Mesenchymal stem cell (in vitro differentiated cells and primary cell): ENCODE measurements at places on chromosomes 12 and 14.
A peak's percentile ranks its signal among the peaks of the same experiment; 100 is the strongest.

DNA sequence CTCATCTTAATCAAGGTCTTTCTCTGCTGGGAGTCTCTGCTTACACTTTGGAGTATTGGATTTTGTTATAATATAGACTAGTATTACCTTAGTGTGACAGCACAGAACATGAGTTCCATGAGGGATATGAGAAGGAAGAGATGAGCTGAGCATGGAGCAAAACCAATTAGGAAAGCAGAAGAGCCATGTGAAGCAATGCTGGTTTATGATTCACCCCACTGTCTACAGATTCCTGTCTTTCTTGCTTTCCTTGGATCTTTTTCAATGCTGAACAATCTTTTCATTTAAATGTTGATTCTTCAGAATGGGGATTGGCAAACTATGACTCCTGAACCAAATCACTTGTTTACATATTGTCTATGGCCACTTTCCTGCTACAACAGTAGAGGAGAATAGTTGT, 70.4 kb upstream of the KITLG start:
- no peak overlapping the region for H3K4me3 ChIP-seq
- H3K27me3 ChIP-seq: no peaks in the 10 kb centered on the region
- no peak overlapping the region for H3K27ac ChIP-seq
- H3K4me1 ChIP-seq: no peaks in the 10 kb centered on the region

GRCh38 chr14:37138898-37139297, 33.5 kb downstream of the SLC25A21 start:
- no peaks in the 10 kb centered on the region for H3K27me3 ChIP-seq
- no peaks in the 10 kb centered on the region for H3K36me3 ChIP-seq
- no peak overlapping the region for H3K4me3 ChIP-seq
- peaks cover 8% of the 10 kb centered on the region for H3K4me1 ChIP-seq
- no peak for DNase-seq

GRCh38 chr14:22417914-22418313, 171.1 kb downstream of the DAD1 start:
- H3K27me3 ChIP-seq: peaks cover 48% of the 10 kb centered on the region
- DNase-seq: no peak
- no peak overlapping the region for H3K27ac ChIP-seq
- H3K36me3 ChIP-seq: no peaks in the 10 kb centered on the region
- H3K4me3 ChIP-seq: no peak overlapping the region
- H3K4me1 ChIP-seq: peaks cover 11% of the 10 kb centered on the region

DNA sequence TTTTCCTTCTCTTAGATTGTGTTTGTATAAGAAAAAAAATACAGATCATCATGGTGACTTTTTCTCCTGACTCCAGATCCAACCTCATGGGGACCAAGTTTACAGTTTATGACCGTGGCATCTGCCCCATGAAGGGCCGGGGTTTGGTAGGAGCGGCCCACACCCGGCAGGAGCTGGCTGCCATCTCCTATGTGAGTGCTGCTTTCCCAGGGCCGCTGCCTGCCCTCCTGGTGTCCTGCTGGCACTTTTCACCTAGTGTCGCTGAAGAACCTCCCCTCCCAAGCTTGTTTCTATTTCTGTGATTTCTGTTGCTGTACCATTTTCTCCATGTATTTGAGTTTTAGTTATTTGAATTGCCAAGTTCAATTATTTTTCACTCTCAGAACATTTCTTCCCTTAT, 24.8 kb upstream of the TEAD4 start:
- H3K4me1 ChIP-seq: no peaks in the 10 kb centered on the region
- H3K27ac ChIP-seq: no peak overlapping the region
- no peaks in the 10 kb centered on the region for H3K27me3 ChIP-seq
- no peak overlapping the region for H3K4me3 ChIP-seq
- DNase-seq: no peak

GRCh38 chr12:25352083-25352918, 101.6 kb upstream of the KRAS start:
- DNase-seq: peak; percentile 18
- H3K27ac ChIP-seq: no peak overlapping the region
- no peak overlapping the region for H3K4me3 ChIP-seq
- H3K4me1 ChIP-seq: no peaks in the 10 kb centered on the region
- H3K27me3 ChIP-seq: no peaks in the 10 kb centered on the region
- no peaks in the 10 kb centered on the region for H3K36me3 ChIP-seq

DNA sequence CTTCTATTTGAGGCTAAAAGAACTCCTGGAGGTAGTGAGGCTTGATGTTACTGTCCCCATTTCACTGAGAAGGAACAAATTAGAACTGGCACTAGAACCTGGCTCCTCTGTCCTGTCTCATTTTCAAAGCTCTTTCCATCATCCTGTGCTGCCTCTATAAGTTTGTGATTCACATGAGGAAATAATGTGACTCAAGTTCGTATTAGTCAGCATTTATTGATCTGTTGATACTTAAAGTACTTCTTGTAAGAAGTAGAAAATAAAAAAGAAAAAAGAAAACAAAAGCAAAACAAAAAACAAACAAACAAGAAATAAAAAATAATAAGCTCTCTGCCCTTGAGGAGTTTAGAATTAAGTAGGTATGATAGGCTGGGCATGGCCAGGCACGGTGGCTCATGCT, 2.3 kb upstream of the ESPL1 start:
- H3K36me3 ChIP-seq: no peaks in the 10 kb centered on the region
- H3K27me3 ChIP-seq: no peaks in the 10 kb centered on the region
- DNase-seq: no peak
- H3K27ac ChIP-seq: no peak overlapping the region
- H3K4me3 ChIP-seq: no peak overlapping the region

DNA sequence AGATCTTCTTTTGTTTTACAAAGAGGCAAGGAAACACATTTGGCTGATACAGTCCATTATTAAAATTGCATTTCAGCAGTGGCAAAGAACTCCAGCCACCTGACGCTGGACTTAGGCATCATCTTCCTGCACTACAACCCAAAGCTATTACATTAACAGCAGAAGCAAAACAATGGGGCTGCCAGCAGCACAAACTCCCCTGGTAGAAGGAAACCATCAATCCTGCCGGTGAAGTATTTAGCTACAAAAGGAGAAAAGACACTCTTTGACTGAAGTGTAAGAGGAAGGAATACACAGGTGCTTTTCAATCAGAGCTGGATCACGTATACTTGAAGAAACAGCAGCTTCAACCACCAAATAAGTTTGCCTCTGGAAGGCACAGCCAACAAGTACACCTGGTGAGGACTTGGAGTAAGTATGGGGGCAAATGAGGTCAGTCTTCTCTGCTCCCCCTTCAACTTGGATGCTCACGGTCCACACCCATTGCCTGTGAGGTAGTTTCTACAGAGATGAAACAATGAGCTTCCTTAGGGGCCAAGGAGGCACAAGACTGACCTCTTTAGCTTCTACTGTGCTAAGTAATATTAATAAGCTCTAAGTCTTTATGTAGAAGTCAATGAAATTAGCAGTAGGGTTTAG, 125.9 kb upstream of the FOXN3 start:
- DNase-seq: no peak
- no peak overlapping the region for H3K27ac ChIP-seq
- H3K4me3 ChIP-seq: no peak overlapping the region
- peaks cover 3% of the 10 kb centered on the region for H3K4me1 ChIP-seq
- H3K36me3 ChIP-seq: no peaks in the 10 kb centered on the region

- no peaks in the 10 kb centered on the region for H3K36me3 ChIP-seq
- H3K4me3 ChIP-seq: no peak overlapping the region
- DNase-seq: no peak
Observed at GRCh38 chr12:3164454-3165077, 87.4 kb downstream of the TSPAN9 start.

DNA sequence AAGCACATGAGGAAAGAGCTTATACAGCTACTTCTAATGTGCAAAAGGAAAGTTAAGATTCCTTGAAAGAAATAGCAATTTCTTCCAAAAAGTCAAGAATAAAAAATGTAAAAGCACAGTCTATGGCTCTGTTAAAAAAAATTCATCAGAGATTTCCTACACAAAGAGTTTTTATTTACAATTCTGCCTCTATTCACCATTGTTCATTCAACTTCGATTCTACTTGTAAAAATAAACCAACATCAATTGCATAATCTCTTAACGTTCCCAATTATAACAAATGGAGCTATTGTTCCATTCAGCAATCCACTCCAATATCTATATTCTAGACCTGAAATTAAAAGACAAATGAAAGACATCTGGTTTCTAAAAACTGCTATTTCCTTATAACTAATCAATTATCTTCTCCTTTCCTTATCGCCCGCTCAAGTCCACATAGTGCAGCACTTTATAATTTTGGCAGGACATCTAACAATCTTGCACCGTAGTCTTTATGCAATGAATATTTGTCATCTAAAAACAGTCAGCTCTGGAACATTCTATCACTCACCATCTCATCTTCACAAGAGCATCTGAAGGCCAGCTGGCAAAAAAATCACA, 6.2 kb downstream of the EIF2S3B start:
- DNase-seq: no peak
- no peaks in the 10 kb centered on the region for H3K27me3 ChIP-seq
- H3K27ac ChIP-seq: no peak overlapping the region
- no peaks in the 10 kb centered on the region for H3K36me3 ChIP-seq
- H3K4me3 ChIP-seq: no peak overlapping the region
- H3K4me1 ChIP-seq: no peaks in the 10 kb centered on the region

DNA sequence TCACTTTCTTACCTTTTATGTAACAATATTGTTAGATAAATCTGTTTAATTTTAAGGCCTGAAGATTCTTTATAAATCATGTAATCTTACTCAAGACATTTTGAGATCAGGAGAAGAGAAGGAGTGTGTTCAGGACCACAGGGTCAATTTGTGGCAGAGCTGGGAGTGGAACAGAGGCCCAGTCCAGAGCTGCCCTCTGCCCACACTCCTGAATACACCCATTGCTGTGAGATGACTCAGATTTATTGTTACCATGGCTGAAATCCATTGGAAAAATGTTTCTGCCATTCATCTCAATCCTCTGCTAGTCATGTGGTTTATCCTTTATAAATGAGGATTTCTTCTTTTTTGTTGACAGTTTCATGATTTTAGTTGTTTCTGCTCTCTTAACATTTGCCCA, 100.5 kb upstream of the STXBP6 start:
- no peak for DNase-seq
- H3K4me3 ChIP-seq: no peak overlapping the region
- no peaks in the 10 kb centered on the region for H3K27me3 ChIP-seq
- H3K27ac ChIP-seq: no peak overlapping the region
- no peaks in the 10 kb centered on the region for H3K36me3 ChIP-seq
- no peaks in the 10 kb centered on the region for H3K4me1 ChIP-seq

DNA sequence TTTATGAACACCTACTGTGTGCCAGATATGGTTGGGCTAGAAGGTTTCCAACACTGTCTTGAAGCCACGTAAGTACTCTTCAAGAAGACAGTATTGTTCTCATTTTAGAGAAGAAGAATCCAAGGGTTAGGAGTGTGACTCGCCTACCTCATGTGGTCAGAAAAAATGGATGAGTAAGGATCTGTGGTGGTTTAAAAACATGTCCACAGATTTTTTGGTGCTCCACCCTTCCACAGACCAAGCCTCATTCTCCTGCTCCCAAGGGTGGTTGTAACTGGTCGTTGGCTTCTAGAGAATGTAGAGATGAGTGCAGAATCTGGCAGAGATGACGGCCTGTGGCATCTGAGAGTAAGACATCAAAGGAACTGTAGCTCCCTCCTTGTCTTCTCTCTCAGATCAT, 30.3 kb upstream of the TTC7B start:
- no peaks in the 10 kb centered on the region for H3K36me3 ChIP-seq
- DNase-seq: peak; percentile 13
- no peak overlapping the region for H3K4me3 ChIP-seq

- DNase-seq: peak; percentile 69
- no peaks in the 10 kb centered on the region for H3K4me1 ChIP-seq
- no peaks in the 10 kb centered on the region for H3K27me3 ChIP-seq
- no peaks in the 10 kb centered on the region for H3K36me3 ChIP-seq
- H3K4me3 ChIP-seq: peak overlapping the region; percentile 15
Observed at GRCh38 chr12:93176165-93176564, 201.6 kb upstream of the NUDT4 start.

- H3K27ac ChIP-seq: no peak overlapping the region
- no peak overlapping the region for H3K4me3 ChIP-seq
- no peaks in the 10 kb centered on the region for H3K27me3 ChIP-seq
- no peaks in the 10 kb centered on the region for H3K36me3 ChIP-seq
- DNase-seq: no peak
Observed at GRCh38 chr12:126061777-126062176, 996.5 kb downstream of the AACS start.

GRCh38 chr14:104559804-104560585, 19.6 kb upstream of the C14orf180 start:
- H3K4me3 ChIP-seq: no peak overlapping the region
- H3K27ac ChIP-seq: no peak overlapping the region
- H3K36me3 ChIP-seq: no peaks in the 10 kb centered on the region

DNA sequence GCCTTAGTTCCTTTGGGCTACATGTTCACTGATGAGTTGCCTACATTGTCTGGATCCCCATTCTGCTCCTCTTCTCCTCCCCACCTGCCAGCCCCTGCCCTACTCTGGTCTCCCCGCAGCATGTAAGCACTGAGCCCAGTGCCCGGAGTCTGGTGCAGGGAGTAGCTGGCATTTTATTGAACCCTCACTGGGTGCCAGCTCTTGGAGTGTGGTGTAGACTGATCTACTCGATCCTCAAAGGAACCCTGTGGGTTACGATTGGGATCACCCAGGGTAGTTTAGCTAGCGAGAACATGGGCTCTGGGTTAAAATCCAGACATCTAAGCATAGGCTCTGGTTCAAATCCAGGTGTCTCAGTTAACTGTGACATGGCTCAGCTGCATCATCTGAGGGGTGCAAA, 8.3 kb upstream of the SERPINA6 start:
- H3K27me3 ChIP-seq: no peaks in the 10 kb centered on the region
- H3K27ac ChIP-seq: no peak overlapping the region
- no peaks in the 10 kb centered on the region for H3K4me1 ChIP-seq
- H3K36me3 ChIP-seq: no peaks in the 10 kb centered on the region

- DNase-seq: no peak
- H3K27ac ChIP-seq: no peak overlapping the region
- H3K4me1 ChIP-seq: peaks cover 18% of the 10 kb centered on the region
Observed at GRCh38 chr12:49292729-49293055, 2.3 kb upstream of the PRPH start.

- no peaks in the 10 kb centered on the region for H3K36me3 ChIP-seq
- H3K4me3 ChIP-seq: no peak overlapping the region
- no peaks in the 10 kb centered on the region for H3K4me1 ChIP-seq
Observed at GRCh38 chr12:69097619-69098368, 141.6 kb upstream of the CPSF6 start.

GRCh38 chr12:49863946-49864797, 21.3 kb upstream of the BCDIN3D start:
- no peak overlapping the region for H3K4me3 ChIP-seq
- peaks cover 8% of the 10 kb centered on the region for H3K4me1 ChIP-seq
- H3K36me3 ChIP-seq: no peaks in the 10 kb centered on the region
- no peak for DNase-seq

- no peak overlapping the region for H3K4me3 ChIP-seq
- H3K36me3 ChIP-seq: peaks cover 20% of the 10 kb centered on the region
- peaks cover 2% of the 10 kb centered on the region for H3K4me1 ChIP-seq
- no peak overlapping the region for H3K27ac ChIP-seq
- H3K27me3 ChIP-seq: no peaks in the 10 kb centered on the region
Observed at GRCh38 chr14:89407856-89408255, 9.2 kb downstream of the FOXN3 start.

DNA sequence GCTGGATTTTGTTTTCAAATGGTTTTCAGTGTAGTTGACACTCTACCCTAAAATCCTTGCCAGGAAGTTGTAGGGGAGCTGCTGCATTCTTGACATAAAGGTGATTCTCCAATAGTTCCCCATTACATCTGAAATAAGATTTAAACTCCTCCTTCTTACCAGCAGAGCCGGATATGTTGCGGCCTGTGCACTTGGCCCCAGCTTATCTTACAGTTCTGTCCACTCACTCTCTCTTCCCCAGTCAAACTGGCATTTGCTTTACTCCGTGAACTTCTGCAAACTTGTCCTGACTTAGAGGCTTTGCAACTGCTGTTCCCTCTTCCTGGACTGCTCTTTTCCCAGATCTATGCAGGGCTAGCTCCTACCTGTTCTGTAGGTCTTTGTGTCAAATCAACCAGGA, 929.5 kb downstream of the VRK1 start:
- H3K36me3 ChIP-seq: no peaks in the 10 kb centered on the region
- H3K4me3 ChIP-seq: no peak overlapping the region
- no peak overlapping the region for H3K27ac ChIP-seq
- DNase-seq: no peak
- H3K4me1 ChIP-seq: no peaks in the 10 kb centered on the region
